Right atrium auricular region (tissue), 2 donors: ENCODE measurements at places on chromosomes 1 and 21.

- no peak overlapping the region for H3K27ac ChIP-seq
- no peak for DNase-seq
- H3K36me3 ChIP-seq = no peaks in the 10 kb centered on the region
- H3K4me3 ChIP-seq = no peak overlapping the region
These were observed 85.6 kb downstream of the FAM78B start for GRCh38 chr1:166080967-166081870.

DNA sequence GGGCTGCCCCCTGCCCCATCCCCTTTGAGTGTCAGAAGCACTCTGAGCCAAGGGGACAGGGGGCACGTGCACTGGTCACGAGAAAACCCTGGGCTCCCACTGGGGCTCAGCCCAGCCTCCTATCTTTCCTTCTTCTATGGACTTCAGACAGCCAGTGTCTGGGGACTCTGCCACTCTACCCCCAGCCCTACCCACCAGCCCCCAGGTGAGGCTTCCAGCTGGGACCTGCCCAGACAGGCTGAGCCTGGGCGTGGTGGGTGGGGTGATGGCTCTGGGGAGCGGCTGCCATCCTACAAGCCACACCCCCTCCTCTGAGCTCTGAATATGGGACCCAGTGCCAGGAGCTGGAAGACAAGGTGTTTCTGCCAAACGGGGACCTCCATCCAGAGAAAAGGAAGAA, 8.0 kb upstream of the SFN start:
- H3K27me3 ChIP-seq = no peaks in the 10 kb centered on the region
- no peak overlapping the region for H3K27ac ChIP-seq
- H3K36me3 ChIP-seq = peaks cover 56% of the 10 kb centered on the region
- H3K4me3 ChIP-seq = no peak overlapping the region
- no peaks in the 10 kb centered on the region for H3K4me1 ChIP-seq

- H3K4me3 ChIP-seq = no peak overlapping the region
- DNase-seq = no peak
- no peak overlapping the region for H3K27ac ChIP-seq
- H3K4me1 ChIP-seq = peaks cover 10% of the 10 kb centered on the region
- H3K27me3 ChIP-seq = no peaks in the 10 kb centered on the region
- no peaks in the 10 kb centered on the region for H3K36me3 ChIP-seq
These were observed 39.1 kb downstream of the CRYAA start for GRCh38 chr21:43207868-43208267.

- H3K27ac ChIP-seq = no peak overlapping the region
- no peak overlapping the region for H3K4me3 ChIP-seq
- no peaks in the 10 kb centered on the region for H3K36me3 ChIP-seq
- H3K4me1 ChIP-seq = peaks cover 7% of the 10 kb centered on the region
These were observed 41.8 kb downstream of the ETS2 start for GRCh38 chr21:38847556-38847955.

DNA sequence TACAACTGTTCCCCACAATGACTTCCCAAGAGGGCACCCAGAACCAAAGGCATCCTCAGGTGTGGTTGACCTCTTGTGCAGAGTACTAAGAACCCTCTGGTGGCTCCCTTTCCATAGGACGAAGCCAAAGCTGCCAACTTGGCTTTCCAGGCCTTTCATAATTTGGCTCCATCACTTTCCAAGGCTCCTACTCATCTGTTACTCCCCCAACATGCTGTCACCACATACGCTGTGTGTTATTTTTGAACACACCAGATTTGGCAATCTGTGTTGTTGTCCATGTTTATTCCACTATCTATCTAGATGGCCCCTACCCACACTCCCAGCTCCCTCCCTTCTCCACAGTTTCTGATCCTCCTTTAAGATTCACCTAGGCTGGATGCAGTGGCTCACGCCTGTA, 10.2 kb upstream of the NKAIN1 start:
- no peaks in the 10 kb centered on the region for H3K27me3 ChIP-seq
- no peak overlapping the region for H3K27ac ChIP-seq
- H3K4me1 ChIP-seq = no peaks in the 10 kb centered on the region
- no peaks in the 10 kb centered on the region for H3K36me3 ChIP-seq

GRCh38 chr1:113388621-113389358, 1.5 kb upstream of the MAGI3 start:
- DNase-seq = no peak
- peaks cover 38% of the 10 kb centered on the region for H3K4me1 ChIP-seq
- H3K27me3 ChIP-seq = no peaks in the 10 kb centered on the region
- no peaks in the 10 kb centered on the region for H3K36me3 ChIP-seq
